Hematopoietic multipotent progenitor cell treated with erythropoietin and hydrocortisone succinate and interleukin-3 and kit ligand, for 6 days (in vitro differentiated cells): ENCODE measurements at places on chromosomes 4 and X.

GRCh38 chrX:118824173-118824730 lies 628 bp downstream of the ZCCHC12 start:
- no peak for DNase-seq

GRCh38 chrX:86047174-86047935 lies at the start of gene CHM:
TSS of gene CHM (minus strand) at chrX:86047558. CDS start at chrX:86047532, 26 bp downstream.
- DNase-seq: peak; percentile 90

DNA sequence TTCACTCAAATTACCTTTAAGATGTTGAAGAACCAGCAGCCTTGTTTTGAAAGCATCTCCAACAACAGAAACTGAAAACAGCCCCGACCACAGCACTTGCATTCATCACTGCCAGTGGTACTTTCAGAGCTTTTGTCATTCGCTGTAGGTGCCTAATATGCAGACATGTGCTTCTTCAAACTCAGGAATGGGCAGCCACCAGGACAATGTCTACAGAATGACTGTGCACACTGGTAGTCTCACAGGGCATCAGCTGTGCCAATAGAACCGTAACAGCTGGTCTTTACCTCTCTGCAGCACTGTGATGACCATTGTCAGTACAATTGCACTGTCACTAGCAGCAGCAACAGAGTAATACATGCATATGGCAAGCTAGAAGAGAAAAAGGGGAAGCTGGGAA lies 1149.7 kb downstream of the STPG2 start:
- DNase-seq: peak; percentile 5

GRCh38 chr4:3649491-3649890 lies 116.7 kb upstream of the ADRA2C start:
- DNase-seq: no peak
